ENCODE measurements at places on chromosomes 2 and 18.

DNA sequence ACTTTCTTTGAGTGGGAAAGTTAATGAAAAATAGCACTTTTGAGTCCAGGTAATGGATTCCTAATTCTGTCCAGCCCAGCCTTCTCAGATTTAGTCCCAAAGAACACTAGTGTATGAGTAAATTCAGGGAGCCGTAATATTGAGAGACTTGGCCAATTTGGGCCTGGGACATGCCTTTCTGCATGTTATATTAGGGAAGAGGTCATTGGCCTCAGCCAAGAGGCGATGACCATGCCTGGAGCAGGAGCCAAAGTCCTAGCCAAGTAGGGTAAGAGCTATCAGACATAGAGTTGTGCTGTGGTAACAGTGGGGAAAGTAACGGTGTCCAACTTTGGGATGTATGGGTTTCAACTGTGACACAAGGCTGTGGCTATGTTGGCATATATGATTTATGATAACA is 336.5 kb upstream of the ZNF804A start:
- H3K4me1 ChIP-seq, result no peaks in the 10 kb centered on the region
- H3K27me3 ChIP-seq, result no peaks in the 10 kb centered on the region
- H3K27ac ChIP-seq, result no peak overlapping the region
- no peaks in the 10 kb centered on the region for H3K36me3 ChIP-seq

DNA sequence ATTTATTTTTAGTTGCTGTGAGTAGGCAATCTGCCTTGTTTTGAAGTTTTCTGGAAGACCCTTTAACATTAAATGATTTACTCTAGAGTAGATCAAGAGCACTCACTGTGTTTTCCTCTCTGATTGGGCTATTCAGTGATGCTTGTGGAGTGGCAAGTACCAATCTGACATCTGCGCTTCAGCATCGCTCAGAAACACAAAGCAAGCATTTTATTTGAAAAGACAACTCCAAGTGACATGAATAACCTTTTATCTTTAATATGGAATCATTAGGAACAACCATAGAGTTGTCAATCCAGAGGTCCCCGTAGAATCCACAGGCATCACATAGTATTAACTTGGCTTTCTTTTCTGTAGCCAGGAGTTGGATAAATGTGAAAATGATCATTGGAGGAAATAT is 114.7 kb downstream of the CPS1 start:
- no peak overlapping the region for H3K4me3 ChIP-seq
- no peak overlapping the region for H3K27ac ChIP-seq
- no peak for DNase-seq
- H3K4me1 ChIP-seq, result no peaks in the 10 kb centered on the region

DNA sequence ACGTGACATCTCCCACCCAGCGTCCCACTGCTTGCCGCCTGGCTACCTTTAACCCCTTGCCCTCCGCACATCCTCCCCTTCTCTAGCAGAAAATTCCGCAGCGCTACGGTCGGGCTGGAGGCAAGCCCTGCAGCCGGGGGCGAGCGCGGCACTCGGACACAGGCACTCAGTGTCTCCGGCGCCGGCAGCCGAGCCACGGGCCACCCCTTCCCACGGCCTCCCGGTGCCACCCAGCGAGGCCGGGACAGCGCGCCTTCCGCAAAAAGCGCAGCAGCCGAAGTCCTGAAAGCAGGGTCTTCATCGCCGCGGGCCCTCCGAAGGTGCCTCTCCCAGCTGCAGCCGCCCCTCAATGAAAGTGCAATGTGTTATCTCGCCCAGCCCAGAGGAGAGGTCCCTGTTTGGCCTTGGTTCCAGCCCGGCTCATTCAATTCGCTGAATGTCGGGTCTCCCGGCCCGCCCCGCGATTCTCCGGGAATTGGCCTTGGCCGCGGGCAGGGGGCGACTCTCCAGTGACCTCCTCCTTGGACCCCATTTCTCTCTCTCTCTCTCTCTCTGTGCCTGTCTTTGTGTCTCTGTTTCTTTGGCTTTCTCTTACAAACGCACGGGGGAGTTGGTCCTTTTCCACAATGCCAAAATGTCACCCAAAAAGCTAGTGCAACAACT is 1.1 kb downstream of the DLGAP1 start:
- H3K27ac ChIP-seq, result no peak overlapping the region
- H3K4me3 ChIP-seq, result peak overlapping the region; percentile 89
- DNase-seq, result peak; percentile 70
- peaks cover 4% of the 10 kb centered on the region for H3K27me3 ChIP-seq

DNA sequence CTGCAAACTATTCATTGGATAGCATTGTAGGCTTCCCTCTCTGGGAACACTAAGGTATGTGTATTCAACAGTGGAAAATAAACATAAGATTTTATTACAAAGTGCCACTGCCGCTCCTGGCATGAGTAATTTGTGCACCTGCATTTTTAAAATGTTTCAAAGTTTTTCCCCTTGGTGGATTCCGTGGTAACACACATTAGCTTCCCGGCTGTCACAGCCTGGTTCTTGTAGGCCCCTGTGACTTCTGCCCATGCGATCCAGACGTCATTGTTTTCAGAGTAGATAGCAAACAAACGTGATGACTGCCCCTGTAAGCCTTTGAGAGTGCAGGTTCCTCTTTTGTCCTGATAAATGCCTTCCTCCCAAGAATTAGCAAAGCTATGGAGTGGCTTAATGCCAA is 421.0 kb downstream of the ZNF521 start:
- peaks cover 8% of the 10 kb centered on the region for H3K4me1 ChIP-seq
- no peaks in the 10 kb centered on the region for H3K36me3 ChIP-seq
- no peak overlapping the region for H3K4me3 ChIP-seq
- H3K27me3 ChIP-seq, result no peaks in the 10 kb centered on the region
- DNase-seq, result no peak

All from H9 (cell line).